ENCODE measurements at places on chromosomes 7 and 10.

DNA sequence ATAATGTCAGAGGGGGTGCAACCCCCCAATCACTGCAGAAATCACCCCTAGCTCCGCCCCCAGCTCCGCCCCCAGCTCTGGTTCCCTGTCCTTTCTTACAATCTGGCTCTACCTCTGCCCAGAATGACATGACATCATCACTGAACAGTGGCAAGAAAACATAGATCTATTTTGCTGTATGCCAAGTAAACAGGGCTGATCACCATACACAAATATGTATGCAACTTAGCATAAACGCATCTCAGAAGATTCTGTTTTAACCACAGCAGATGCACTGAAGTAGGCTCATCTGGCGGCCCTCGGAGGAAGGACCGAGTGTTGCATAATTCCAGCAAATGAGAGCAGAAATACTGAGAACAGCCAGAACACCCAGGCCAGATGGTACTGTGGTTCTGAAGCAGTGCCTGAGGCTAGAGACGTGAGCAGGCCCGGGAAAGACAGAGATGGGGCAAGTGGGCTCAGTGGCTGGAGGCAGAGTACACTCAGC lies 293.3 kb upstream of the KLF14 start:
- peak; percentile 90 for DNase-seq

DNA sequence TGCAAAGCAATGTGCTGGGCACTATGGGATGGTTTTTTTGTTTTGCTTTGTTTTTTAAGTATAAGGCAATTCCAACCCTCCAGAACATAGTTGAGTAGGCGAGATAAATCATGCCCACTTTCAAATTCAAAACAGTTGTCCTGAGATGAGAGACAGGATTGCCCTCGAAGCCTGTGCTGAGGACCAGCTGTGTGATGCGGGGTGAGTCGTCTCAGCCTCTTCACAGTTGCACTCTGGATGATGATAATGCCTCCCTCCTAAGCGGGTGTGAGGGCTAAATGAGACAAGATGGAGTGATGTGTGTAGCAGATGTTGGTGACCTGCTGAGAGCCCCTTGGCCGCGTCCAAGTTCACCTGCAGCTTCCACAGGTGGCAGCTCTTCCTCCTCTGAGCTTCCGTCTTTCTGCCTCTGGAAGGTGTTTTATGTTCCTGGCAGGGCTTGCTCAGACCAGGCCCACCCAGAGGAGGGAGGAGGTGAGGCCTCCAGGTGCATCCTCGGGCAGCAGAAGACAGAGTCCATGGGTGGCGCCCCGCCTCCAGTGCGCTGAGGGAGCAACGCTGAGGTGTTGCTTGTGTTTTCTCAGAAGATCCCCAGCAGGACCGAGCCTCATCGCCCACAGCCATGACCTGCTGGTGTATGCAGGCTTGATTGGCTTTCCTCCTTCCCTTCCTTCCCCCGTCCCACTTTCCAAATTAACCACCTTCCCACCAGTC lies 30.6 kb downstream of the ECHDC3 start:
- DNase-seq: no peak

DNA sequence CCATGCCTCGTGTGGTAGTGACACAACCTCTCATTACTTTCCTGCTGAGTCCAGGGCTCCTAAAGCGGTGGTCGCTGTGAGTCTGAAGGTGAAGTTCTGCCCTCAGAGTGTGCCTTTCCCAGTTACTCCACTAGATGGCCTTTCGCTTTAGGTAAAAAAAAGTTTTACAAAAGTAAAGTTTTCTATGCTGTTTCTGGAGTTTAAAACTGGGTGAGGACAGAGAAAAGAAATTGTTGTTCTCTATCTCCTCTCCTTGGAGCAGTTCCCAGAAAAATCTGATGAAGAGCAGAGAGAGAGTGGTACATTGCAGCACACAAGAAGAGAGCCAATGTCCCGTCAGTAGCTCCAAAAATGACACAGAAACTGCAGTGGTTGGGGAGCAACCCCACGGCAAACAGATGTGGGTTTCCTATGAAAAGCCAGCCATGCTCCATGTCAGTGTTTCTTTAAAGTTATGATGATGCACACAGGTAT lies 257.1 kb downstream of the GLI3 start:
- DNase-seq: peak; percentile 75

- peak; percentile 81 for DNase-seq
Measured at GRCh38 chr10:71260622-71261325, 48.4 kb downstream of the UNC5B start.

DNA sequence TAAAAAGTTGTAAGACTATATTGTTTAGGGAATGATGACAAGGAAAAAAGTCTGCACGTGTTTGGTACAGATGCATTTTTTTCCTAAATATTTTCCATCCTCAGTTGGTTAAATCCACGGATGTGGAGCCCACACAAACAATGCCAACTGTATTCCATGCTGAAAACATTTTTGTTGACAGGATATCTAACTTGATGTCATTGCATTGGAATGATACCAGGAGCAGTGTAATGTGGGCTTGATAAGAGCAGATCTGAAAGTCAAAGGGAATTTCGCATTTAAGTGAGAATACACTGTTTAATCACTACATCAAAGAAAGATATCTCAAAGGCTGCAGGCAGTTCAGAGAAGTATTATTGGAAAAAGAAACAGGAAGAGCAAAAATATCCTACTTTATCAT lies 49.5 kb upstream of the TMEM140 start:
- DNase-seq: no peak
